ENCODE measurements at places on chromosomes 6 and 20. TPM values are rescaled to one million over a fixed set of nuclear protein-coding genes. Genes with fewer than 3 reads are reported as not detected.
A peak's percentile ranks its signal among the peaks of the same experiment; 100 is the strongest.

DNA sequence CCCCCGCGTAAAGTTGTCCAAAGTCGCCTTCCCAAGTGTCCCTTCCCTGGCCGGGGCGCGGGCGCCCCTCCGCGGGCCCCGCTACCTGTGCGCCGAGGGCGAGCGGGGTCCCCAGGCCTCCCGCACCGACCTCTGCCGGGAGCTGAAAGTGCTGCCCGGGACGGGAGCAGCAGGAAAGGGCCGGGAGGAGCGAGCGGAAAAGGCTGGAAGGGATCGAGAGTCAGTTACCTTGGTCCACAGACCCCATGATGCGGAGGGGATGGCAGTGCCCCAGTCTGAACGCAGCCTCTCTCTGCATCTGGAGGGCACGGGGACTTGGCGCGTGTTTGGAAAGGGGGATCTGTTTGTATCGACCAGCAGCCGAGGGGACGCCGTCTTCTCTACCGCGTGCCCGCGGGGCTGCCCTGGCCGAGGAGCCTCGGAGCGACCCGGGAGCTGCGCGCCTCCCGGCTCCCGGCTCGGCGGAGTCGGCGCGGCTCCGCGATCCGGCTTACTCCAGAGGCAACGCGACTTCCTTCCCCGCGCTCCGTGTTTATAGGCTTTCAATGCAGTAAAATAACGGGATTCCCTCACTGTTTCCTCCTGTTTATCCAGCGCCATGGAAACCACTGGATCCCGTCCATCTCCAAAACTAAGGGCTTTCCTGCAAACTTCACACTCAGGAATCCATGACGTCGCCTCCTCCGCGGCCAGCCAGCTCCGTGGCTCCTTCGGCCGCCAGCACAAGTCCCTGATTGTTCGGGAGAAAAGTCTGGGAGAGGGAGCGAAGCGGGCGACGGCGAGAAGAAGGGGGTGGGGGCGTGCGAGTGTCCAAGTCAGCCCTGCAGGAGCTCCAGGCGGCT is 20.0 kb upstream of the NFATC2 start:
- peak; percentile 78 for DNase-seq

IRAK1BP1 gene
- 7.5 TPM for total RNA-seq

GRCh38 chr6:134312038-134312660 is 5.8 kb downstream of the SGK1 start:
- DNase-seq: no peak

RSPO3 gene
- total RNA-seq: 3.4 TPM

TFEB gene
- total RNA-seq: 41.7 TPM

GRCh38 chr20:6693178-6693807 is 74.2 kb upstream of the BMP2 start:
- no peak for DNase-seq

RAET1L gene
- total RNA-seq: not detected

DNA sequence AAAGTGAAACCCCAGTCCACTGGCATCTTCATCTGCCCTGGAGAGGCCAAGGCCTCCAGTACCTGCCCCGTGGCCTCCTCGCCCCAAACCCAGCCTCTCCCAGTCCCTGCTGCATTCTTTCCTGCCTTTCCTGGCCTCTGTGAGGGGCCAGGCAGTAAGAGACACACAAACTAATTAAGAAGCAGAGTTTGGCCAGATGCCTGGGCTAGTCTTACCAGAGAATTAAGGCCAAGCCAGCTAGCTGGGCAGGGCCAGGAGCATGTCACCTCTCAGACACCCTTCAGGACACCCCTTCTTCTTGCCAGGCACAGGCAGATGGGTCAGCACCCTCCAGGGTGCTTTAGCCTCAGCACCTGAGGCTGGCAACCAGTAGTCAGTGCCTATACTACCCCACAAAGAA is 2.4 kb downstream of the MDGA1 start:
- no peak for DNase-seq

PBOV1 gene
- not detected for total RNA-seq

PLCB1 gene
- total RNA-seq: 19.0 TPM

DNA sequence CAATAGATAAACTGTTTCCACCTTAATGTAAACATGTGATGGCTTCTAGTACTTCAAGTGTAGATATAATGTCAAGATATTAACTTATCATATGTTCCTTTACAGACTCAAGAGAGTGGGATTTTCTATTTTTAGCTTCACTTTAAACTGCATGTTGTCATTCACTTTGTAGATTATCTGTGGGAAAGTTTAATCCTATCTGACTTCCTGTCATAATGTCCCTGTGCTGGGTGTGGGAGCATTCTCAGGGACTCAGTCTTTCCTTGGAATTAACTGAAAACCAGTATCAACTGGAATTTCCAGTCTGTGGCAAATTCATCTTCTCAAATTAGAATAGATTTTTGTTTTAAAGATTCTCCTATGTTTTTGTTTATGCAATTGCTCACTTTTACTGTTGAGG is 226.1 kb upstream of the FERMT1 start:
- no peak for DNase-seq

MEI4 gene
- 0.17 TPM for total RNA-seq

BPI gene
- total RNA-seq: 0.72 TPM

- no peak for DNase-seq
Measured at GRCh38 chr6:151891524-151891923, 84.0 kb downstream of the ESR1 start.

DNA sequence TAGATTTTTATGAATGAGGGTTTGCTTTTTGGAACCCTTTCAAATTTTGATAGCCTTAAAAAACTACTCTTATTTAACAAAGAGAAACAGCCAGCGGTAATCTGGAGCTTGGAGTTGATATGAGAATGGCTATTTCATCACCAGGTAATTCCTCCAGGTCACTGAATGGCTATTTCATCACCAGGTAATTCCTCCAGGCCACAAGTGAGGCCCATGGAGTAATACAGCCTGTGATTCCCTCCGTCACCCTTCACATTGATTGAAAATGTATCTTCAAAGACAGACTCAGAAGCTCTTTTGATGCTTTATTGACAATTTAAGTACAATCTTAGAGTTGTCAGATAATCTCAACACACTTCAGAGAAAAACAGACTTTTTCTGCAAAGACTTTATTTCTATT is 73.3 kb upstream of the AGPAT4 start:
- DNase-seq: no peak

- DNase-seq: peak; percentile 75
Measured at GRCh38 chr20:38165089-38165965, at the start of gene TGM2. TGM2 (minus strand) TSS chr20:38165270; CDS start chr20:38165198, 72 bp downstream.

DNA sequence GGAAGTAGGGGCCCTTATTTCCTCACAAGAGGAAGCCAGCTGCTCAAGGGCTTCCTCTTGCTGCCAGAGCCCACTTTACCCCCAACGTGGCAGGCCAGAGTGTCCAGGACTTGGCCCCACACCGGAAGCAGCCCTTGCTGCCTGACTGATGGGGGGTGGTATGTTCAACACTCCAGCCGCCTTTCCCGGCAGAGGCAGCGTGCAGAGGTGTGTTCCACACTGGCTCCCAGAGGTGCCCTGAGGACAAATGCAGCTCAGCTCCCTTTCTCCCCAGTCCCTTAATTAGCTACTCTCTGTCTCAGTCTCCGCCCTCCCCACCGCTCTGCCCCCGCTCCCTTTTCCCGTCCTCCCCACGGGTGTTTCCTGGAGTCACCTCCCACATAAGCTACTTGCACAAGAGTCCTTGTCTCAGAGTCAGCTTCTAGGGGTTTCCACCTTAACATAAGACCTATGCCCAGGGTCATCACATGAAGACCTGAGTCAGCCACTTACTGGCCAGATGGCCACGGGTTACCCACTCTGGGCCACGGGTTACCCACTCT is 61.7 kb upstream of the SHLD1 start:
- DNase-seq: no peak
